Psoas muscle (tissue), 8 donors: ENCODE measurements at places on chromosomes 2 and 18. TPM values are rescaled to one million over a fixed set of nuclear protein-coding genes. Genes with fewer than 3 reads are reported as not detected.
A peak's percentile ranks its signal among the peaks of the same experiment; 100 is the strongest.

The C2orf15 gene
- polyA plus RNA-seq: 0.16 TPM

DNA sequence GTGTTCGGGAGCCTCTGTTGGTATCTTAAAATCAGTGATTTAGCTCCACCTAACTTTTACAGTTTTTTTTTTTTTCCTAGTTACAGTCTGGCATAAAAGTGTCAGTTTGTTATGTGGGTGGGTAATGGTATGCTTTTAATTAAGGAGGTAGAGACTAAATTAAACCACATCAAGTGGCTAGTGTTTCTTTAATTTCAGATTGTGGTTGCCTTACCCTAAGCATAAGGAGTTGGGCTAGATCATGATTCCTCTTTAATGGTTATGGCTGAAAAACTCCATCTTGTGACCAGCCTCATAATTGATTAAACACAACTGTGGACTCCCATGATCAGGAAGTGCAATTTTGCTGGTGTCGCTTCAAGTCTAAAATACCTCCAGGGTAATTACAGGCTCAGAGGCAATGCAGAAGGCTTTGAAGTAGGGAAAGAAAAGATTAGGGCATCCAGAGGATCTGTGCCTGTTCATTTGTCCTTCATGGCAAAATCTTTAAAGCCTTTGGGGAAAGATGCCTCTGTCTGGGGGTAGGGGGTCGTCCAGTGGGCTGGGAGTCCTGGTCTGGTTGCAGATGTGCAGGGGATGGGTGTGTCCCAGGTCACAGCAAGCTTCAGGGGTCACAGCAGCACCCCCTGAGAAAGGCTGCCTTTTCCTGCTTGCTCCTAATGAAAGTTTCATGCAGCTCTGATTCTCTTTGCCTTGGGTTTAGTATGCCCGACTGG is 579.2 kb downstream of the BCL11A start:
- H3K36me3 ChIP-seq: no peaks in the 10 kb centered on the region
- H3K4me3 ChIP-seq: no peak overlapping the region
- peaks cover 7% of the 10 kb centered on the region for H3K27me3 ChIP-seq
- no peak overlapping the region for H3K27ac ChIP-seq

DNA sequence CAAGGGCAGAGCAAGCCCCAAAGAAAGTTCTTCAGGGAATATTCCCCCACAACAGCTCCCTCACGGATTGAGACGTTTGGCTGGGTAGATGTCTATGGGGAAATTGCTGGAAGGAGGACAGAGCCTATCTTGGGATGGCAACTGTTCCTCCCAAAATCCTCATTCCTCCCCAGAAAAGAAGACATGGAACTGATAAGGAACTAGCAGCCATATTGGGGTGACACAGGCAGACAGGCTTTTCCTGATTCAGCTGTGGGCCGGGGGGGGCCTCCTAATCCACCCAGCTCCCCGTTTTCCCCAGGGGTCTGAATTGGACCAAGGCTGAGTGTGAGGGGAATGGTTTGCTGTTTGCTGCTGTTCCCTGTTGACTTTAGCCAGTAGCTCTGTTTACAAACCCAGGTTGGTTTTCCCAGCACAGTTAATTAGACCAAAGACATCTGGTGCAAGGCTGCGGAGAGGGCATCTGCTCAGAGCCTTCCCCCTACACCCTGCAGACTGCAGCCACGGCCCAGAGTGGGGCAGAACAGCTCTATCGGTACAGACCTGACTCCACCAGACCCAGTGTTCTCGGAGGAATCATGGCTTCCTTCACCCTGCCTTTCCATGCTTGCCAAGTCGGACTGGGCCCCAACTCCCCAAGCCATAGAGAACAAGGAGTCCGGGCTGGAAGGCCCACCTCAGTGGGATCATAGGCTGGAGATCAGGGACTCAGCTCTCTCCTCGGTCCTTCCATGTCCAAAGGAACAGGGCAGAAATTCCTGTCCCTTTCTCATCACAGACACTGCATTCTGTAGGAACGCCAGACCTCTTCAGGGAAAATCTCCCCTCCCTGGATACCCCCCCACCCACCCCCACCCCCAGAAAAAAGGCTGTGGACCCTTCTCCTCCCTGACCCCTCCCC is 1.7 kb upstream of the PKDCC start:
- H3K4me3 ChIP-seq: peak overlapping the region; percentile 90
- no peaks in the 10 kb centered on the region for H3K36me3 ChIP-seq
- H3K27me3 ChIP-seq: no peaks in the 10 kb centered on the region
- DNase-seq: no peak
- H3K4me1 ChIP-seq: peaks cover 18% of the 10 kb centered on the region

- no peak overlapping the region for H3K4me3 ChIP-seq
- peak; percentile 40 for DNase-seq
- peak overlapping the region; percentile 86 for H3K27ac ChIP-seq
- no peaks in the 10 kb centered on the region for H3K27me3 ChIP-seq
- peaks cover 23% of the 10 kb centered on the region for H3K36me3 ChIP-seq
Measured at GRCh38 chr18:11996190-11996754, 15.0 kb downstream of the IMPA2 start.

GRCh38 chr2:207227062-207227748 is 61.5 kb upstream of the KLF7 start:
- peak overlapping the region; percentile 60 for H3K27ac ChIP-seq
- H3K27me3 ChIP-seq: no peaks in the 10 kb centered on the region
- no peaks in the 10 kb centered on the region for H3K36me3 ChIP-seq
- DNase-seq: peak; percentile 78
- peaks cover 20% of the 10 kb centered on the region for H3K4me1 ChIP-seq

- H3K4me3 ChIP-seq: no peak overlapping the region
- H3K27ac ChIP-seq: no peak overlapping the region
- peaks cover 100% of the 10 kb centered on the region for H3K36me3 ChIP-seq
- H3K4me1 ChIP-seq: no peaks in the 10 kb centered on the region
Measured at GRCh38 chr18:23538870-23539269, 35.6 kb downstream of the RMC1 start.

DNA sequence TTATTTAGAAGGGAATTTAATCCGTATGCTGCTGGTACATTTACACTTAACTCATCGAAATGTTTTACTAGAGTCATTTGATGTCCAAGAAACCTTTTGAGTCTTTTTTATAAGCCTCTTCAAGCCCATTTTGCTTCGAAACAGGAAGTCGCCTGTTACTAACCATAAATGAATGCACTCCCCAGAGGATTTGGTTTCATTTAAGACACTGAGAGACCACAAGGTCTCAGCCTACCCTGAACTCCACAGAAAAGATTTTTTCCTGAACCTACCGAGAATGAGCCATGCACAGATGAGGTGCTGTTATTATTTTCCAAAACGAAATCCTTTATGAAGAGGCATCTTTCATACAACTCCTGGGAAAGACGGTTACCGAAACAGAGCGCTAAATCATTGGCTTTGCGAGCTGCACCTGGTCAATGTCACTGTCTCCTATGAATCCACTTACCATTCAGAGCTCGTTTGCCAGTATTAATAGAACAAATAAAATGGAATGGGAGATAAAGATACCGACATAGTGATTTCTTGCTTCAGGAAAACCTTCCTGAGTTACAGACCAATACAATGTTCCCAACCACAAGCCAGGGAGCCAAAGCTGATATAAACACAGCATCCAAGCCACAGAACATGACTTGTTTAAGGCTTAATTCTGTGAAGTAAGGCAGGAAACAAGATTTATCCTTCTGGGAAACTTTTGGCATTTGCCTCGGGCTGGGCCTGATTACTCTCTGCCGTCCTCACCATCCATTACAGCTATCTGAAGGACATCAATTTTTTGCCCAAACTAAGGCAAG is 382.1 kb downstream of the OSR1 start:
- H3K4me1 ChIP-seq: no peaks in the 10 kb centered on the region
- H3K27ac ChIP-seq: no peak overlapping the region
- no peak for DNase-seq

The UGT1A6 gene
- polyA plus RNA-seq: not detected

The DCC gene
- not detected for polyA plus RNA-seq

GRCh38 chr2:23347471-23348092 is 37.4 kb upstream of the KLHL29 start:
- H3K27me3 ChIP-seq: no peaks in the 10 kb centered on the region
- no peak overlapping the region for H3K4me3 ChIP-seq
- no peak overlapping the region for H3K27ac ChIP-seq
- DNase-seq: no peak
- H3K4me1 ChIP-seq: peaks cover 5% of the 10 kb centered on the region

The MROH2A gene
- polyA plus RNA-seq: not detected

The ATP6V1C2 gene
- polyA plus RNA-seq: 0.25 TPM

DNA sequence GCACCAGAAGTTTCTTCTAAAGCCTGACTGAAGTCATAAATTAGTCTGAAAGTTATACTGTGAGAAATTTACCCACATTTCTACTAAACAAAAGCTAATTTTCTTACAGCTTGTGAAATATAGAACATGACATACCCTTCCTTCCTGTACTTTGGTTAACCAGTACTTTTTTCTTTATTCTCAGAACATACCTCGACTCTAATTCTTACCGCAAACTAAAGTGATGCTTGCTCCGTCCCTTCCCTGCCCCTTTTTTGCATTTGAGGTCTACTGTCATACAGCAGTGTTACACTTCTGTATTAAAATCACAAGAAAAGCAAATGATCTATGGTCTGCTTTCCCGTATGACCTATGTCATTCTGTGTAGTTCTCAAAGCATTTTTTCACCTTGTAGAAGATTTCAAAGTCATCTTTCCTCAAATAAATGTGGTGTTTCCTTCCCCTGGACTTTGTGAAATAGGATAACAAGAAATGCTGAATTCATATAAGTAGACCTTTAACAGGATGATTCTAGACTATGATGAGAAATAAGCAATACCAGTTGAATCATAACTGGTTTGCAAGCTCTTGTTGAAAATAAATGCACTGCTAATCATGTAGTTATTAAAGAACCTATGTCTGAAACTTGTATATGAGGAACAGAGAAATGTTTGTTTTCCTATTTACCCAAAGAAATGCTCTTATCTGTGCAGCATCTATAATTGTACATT is 30.4 kb downstream of the CYTIP start:
- DNase-seq: no peak
- H3K4me3 ChIP-seq: no peak overlapping the region
- H3K36me3 ChIP-seq: no peaks in the 10 kb centered on the region
- H3K4me1 ChIP-seq: no peaks in the 10 kb centered on the region
- H3K27me3 ChIP-seq: no peaks in the 10 kb centered on the region

DNA sequence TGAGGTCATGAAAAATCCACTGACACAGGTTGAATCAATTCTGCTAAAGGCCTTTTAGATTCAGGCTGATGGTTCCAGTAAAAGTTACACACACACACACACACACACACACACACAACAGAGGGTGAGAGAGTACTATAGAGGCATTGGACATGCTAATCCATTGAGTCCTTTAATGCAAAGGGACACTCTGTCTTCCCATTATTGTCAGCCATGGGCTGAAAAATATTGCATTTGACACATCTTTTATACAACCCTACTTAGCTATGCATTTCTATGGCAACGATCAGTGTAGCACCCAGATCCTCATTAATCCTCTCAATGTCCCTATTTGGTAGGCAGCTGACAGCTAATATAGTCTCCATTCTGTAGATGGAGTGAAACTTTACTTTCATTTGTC is 440.8 kb upstream of the RGPD4 start:
- H3K27me3 ChIP-seq: no peaks in the 10 kb centered on the region
- H3K27ac ChIP-seq: no peak overlapping the region
- no peak for DNase-seq
- no peaks in the 10 kb centered on the region for H3K4me1 ChIP-seq

The POTEE gene
- not detected for polyA plus RNA-seq

The ZNF521 gene
- 2.1 TPM for polyA plus RNA-seq

The HS6ST1 gene
- 90.9 TPM for polyA plus RNA-seq

GRCh38 chr2:201959198-201959597 is 74.5 kb upstream of the FZD7 start:
- no peak overlapping the region for H3K4me3 ChIP-seq
- no peaks in the 10 kb centered on the region for H3K27me3 ChIP-seq
- peaks cover 18% of the 10 kb centered on the region for H3K4me1 ChIP-seq
- H3K27ac ChIP-seq: no peak overlapping the region
- no peaks in the 10 kb centered on the region for H3K36me3 ChIP-seq

- no peak for DNase-seq
- H3K36me3 ChIP-seq: no peaks in the 10 kb centered on the region
- no peaks in the 10 kb centered on the region for H3K4me1 ChIP-seq
- H3K4me3 ChIP-seq: no peak overlapping the region
Measured at GRCh38 chr2:62140426-62141141, 55.3 kb upstream of the B3GNT2 start.

The NUP35 gene
- 9.0 TPM for polyA plus RNA-seq

- H3K4me1 ChIP-seq: no peaks in the 10 kb centered on the region
- H3K36me3 ChIP-seq: peaks cover 51% of the 10 kb centered on the region
- no peaks in the 10 kb centered on the region for H3K27me3 ChIP-seq
- no peak overlapping the region for H3K4me3 ChIP-seq
- no peak overlapping the region for H3K27ac ChIP-seq
Measured at GRCh38 chr2:86135653-86136052, 29.6 kb downstream of the PTCD3 start.

The STK16 gene
- polyA plus RNA-seq: 15.8 TPM

GRCh38 chr2:224029876-224030275 is 9.2 kb downstream of the SERPINE2 start:
- no peak for DNase-seq
- peaks cover 21% of the 10 kb centered on the region for H3K4me1 ChIP-seq
- no peak overlapping the region for H3K27ac ChIP-seq
- H3K36me3 ChIP-seq: no peaks in the 10 kb centered on the region
- no peaks in the 10 kb centered on the region for H3K27me3 ChIP-seq
- H3K4me3 ChIP-seq: no peak overlapping the region

- H3K4me3 ChIP-seq: no peak overlapping the region
- no peaks in the 10 kb centered on the region for H3K27me3 ChIP-seq
- DNase-seq: no peak
- H3K27ac ChIP-seq: no peak overlapping the region
- no peaks in the 10 kb centered on the region for H3K4me1 ChIP-seq
Measured at GRCh38 chr2:133194777-133195335, 373.4 kb downstream of the NCKAP5 start.

- H3K27me3 ChIP-seq: no peaks in the 10 kb centered on the region
- no peaks in the 10 kb centered on the region for H3K36me3 ChIP-seq
- H3K4me1 ChIP-seq: peaks cover 5% of the 10 kb centered on the region
Measured at GRCh38 chr18:70044632-70045031, 97.0 kb upstream of the CD226 start.

DNA sequence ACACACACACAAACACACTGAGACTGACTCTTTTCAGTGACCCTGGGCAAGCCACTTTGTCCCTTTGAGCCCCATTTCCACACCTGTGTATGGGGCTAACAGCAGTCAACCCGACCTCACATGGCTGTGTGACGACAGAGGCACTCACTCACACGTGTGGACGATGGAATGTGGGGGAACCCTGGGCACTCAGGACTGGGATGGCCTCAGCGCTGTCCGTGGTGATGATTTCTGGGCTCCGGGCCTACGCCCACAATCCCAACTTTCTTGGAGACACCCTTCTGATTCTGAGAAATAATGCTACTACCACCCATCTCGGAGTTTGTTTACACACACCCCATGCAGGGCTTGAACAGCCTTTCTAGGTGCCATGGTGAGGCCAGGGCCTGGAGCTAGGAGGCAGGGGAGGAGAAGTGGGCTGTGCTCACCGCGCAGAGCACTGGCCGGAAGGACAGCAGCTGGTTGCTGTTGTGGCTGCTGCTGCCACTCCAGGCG is 1.5 kb downstream of the CRYBA2 start:
- no peaks in the 10 kb centered on the region for H3K27me3 ChIP-seq
- no peak for DNase-seq
- H3K4me1 ChIP-seq: peaks cover 15% of the 10 kb centered on the region
- H3K4me3 ChIP-seq: no peak overlapping the region
- no peak overlapping the region for H3K27ac ChIP-seq
